Aorta (tissue), 5 donors: ENCODE measurements at places on chromosomes 7 and 10. TPM values are rescaled to one million over a fixed set of nuclear protein-coding genes. Genes with fewer than 3 reads are reported as not detected.
A peak's percentile ranks its signal among the peaks of the same experiment; 100 is the strongest.

- H3K4me3 ChIP-seq, result no peak overlapping the region
- peak; percentile 46 for DNase-seq
- no peaks in the 10 kb centered on the region for H3K36me3 ChIP-seq
- H3K4me1 ChIP-seq, result no peaks in the 10 kb centered on the region
- no peak overlapping the region for H3K27ac ChIP-seq
These were observed 47.6 kb downstream of the SLIT1 start for GRCh38 chr10:97138174-97138573.

Gene NAT16
- not detected for total RNA-seq

Gene CAV1
- 230 TPM for total RNA-seq

GRCh38 chr10:52128056-52128683 lies 185.9 kb upstream of the DKK1 start:
- no peak for DNase-seq
- H3K4me1 ChIP-seq, result no peaks in the 10 kb centered on the region
- no peaks in the 10 kb centered on the region for H3K27me3 ChIP-seq
- no peak overlapping the region for H3K4me3 ChIP-seq
- H3K27ac ChIP-seq, result no peak overlapping the region
- no peaks in the 10 kb centered on the region for H3K36me3 ChIP-seq

Gene DDC
- not detected for total RNA-seq

GRCh38 chr10:12862459-12862858 lies 139.1 kb downstream of the CCDC3 start:
- H3K27me3 ChIP-seq, result no peaks in the 10 kb centered on the region
- H3K36me3 ChIP-seq, result no peaks in the 10 kb centered on the region
- no peak overlapping the region for H3K27ac ChIP-seq
- no peak overlapping the region for H3K4me3 ChIP-seq
- no peak for DNase-seq

Gene LLCFC1
- not detected for total RNA-seq

DNA sequence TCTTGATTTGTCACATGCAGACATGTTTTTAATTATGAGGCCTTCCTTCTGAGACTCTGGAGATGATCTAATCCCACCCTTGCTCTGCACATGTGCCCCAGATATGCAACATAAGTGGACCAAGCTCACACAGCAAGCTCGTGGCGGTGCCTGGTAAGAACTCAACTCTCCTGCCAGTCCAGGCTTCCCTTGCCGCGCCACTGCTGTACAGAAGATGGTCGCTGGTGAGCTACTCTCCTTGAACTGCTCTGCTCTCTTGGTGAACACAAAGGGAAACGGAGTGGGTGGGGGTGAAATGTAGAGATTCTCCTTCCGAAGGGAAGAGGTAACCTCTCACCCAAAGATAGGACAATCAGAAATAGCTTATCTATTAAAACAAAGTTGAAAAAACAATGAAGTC lies 25.7 kb downstream of the MYOF start:
- no peaks in the 10 kb centered on the region for H3K36me3 ChIP-seq
- peaks cover 6% of the 10 kb centered on the region for H3K4me1 ChIP-seq
- peak overlapping the region; percentile 25 for H3K27ac ChIP-seq
- no peak overlapping the region for H3K4me3 ChIP-seq
- DNase-seq, result no peak

- H3K4me1 ChIP-seq, result no peaks in the 10 kb centered on the region
- H3K27ac ChIP-seq, result no peak overlapping the region
- DNase-seq, result no peak
- H3K4me3 ChIP-seq, result no peak overlapping the region
- H3K36me3 ChIP-seq, result no peaks in the 10 kb centered on the region
- H3K27me3 ChIP-seq, result no peaks in the 10 kb centered on the region
These were observed 610.0 kb upstream of the LRRN3 start for GRCh38 chr7:110480964-110481363.

Gene CAV2
- total RNA-seq, result 131 TPM
